Non-pigmented ciliary epithelial cell (primary cell): ENCODE measurements at places on chromosomes 7 and 10.
A peak's percentile ranks its signal among the peaks of the same experiment; 100 is the strongest.

- DNase-seq = no peak
Observed at GRCh38 chr10:10361301-10361885, 656.3 kb upstream of the CELF2 start.

GRCh38 chr10:57188846-57189245 lies 827.8 kb upstream of the ZWINT start:
- no peak for DNase-seq

GRCh38 chr10:25557136-25557535 lies 376.9 kb upstream of the MYO3A start:
- no peak for DNase-seq

DNA sequence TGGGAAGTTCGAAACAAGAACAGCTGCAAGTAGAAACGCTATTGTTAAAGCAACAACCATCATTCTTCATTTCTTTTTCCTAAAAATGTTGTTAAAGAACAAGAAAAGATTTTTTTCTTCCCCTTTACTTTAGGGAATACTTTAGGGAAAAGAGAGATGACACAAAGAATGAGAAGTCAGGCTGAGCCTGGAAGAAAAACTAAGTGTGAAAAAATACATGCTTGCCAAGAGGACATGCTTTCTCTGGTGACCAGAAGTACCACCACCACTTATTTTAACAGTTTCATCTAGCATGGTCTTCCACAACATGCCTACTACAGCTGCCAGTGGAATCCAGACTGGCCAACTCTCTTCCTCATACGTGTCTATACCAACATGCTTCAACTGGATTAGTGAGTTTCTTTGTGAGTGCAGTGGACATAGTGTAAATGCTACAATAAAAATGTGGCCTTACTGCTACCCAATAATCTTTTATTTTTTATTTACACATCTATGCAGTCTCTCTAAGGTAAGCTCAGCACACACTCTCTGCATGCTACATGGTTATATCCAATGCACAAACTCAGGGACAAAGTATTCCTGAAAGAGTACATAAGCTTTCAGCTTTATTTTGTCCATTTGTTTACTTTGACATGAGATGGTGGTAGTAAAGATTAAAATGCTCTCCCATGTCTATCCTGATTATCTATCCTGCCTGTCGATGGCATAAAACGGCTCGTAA lies 196.2 kb downstream of the TAX1BP1 start:
- no peak for DNase-seq

- DNase-seq = peak; percentile 72
Observed at GRCh38 chr7:48130658-48131108, 40.6 kb upstream of the ABCA13 start.

DNA sequence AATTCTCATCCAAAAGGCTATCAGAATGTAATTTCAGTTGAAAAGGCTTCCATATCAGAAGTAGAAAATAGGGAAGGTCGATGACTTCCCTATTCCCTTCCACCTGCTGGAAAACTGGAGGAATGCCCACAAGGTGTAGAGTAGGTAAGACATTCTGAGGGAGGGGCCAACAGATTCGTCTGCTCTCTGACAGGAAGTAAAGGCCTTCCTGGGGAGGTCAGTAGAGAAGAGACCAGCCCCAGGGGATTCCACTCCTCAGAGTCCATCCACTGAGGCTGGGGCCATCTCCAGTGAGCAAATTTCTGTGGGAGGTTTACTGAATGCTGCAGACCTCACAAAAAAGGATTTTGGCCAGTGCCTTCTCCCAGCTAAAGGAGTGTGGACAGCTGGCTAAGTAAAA lies 19.5 kb downstream of the NPSR1 start:
- DNase-seq = no peak

DNA sequence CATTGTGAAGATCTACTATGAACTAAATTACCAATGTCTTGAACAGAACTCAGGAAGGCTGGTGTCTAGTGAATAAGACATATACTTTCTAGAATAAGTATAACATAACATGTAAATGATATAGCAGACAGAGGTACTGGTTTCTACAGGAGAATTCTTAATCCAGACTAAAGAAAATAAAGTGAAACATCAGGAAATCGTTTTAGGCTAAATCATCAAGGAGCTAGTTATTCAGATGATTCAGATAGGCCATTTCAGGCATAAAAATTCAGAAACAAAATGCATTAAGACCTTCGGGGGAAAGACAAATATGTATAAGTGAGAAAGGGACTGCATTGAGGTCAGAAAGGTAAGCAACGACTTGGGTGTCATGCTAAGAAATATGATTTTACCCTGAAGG lies 170.6 kb downstream of the LRRN3 start:
- DNase-seq = peak; percentile 24

- DNase-seq = no peak
Observed at GRCh38 chr10:78434886-78435285, 401.2 kb downstream of the RPS24 start.

GRCh38 chr10:122018951-122019413 lies 30.0 kb downstream of the TACC2 start:
- no peak for DNase-seq

GRCh38 chr10:22978918-22979317 lies 51.1 kb downstream of the ARMC3 start:
- DNase-seq = no peak

DNA sequence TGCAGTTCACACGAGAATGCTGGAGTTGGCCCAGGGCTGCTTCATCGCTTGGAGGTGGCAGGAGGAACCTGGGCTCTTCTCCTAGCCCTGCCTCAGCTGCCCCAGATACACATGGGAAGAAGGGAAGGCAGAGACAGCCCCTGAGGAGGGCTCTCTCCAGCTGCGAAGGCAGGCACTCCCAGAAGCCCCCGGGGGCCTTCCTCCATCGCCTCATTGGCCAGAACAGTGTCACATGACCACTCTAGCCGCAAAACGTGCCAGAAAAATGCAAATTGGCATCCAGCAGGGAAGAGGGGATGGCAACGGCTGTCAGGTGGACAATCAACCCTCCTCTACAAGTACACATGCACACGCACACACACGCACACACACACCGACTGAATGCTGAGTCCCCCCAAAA lies 217.8 kb upstream of the FRMD4A start:
- DNase-seq = no peak

DNA sequence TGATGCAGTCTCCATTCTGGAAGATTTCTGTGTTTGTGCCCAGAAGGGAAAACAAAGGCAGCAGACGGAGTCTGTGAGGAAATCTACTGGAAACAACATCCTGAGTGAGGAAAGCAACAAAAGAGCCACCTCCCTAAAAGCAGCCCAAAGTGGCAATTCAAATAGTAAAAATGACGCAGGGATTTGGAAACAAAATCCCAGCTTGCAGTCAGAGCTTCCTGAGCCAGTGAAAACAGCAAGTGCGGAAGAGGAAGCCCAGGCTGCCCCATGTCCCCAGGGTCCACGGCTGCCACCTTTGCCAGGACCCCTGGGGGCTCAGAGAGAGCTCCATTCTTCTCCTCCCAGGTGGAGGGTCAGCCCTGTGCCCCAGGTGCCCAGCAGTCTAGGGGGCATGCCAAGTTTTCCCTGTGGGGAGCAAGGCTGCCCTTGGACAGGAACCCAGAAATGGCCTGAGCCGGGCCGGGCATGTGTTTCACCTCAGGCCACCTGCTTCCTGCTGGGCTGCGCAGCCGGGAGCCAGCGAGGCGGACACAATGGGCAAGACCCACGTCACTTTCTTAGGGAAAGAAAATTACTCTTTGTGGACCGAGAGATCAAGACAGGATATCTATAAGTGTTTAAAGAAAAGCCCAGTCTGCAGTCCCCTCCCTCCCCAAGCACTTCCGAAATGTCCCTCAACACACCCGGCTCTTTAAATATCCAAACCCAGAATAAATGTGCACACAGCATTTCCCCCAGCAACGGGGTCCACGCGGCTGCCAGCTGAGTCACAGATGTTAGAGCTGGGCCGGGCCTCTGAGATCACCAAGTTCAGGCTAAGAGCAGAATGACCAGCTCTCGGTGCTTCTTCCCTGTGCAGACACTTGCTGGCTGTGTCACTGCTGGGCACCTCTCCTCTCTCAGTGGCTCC lies 231.1 kb downstream of the ARHGAP12 start:
- peak; percentile 52 for DNase-seq

DNA sequence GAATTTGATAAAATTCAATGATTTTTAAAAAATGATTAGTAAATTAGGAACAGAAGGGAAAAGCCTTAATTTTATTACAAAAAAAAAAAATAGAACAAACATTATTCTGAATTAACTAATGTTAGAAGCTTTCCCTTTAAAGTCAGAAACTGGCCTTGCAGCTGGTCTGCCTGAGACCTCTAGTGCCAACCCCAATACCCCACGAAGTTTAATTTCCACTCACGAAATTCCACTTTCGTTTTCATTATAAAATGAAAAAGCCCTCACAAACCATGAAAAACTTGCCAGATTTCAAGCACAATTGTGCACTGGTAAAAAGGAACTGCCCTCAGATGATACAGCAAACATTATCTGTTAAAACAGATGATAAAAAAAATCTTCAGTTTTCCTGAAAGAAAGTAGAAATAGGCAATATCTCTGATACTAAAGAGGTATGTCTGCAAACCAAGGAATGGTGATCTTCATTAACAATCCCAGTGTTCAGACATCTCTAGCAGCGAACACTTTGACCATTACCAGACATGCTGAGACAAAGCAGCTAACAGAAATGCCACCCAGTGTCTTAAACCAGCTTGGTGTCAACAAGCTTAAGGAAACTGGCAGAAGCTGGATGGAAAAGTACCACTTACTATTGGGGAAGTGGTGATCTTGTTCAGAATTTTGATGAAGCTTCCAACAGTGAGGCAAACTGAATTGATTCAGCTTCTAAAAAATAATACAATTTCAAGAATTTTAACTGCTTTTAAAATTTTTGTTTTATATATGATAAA lies 80.2 kb downstream of the PALS2 start:
- no peak for DNase-seq

GRCh38 chr7:7104971-7105370 lies 77.4 kb upstream of the C1GALT1 start:
- no peak for DNase-seq

DNA sequence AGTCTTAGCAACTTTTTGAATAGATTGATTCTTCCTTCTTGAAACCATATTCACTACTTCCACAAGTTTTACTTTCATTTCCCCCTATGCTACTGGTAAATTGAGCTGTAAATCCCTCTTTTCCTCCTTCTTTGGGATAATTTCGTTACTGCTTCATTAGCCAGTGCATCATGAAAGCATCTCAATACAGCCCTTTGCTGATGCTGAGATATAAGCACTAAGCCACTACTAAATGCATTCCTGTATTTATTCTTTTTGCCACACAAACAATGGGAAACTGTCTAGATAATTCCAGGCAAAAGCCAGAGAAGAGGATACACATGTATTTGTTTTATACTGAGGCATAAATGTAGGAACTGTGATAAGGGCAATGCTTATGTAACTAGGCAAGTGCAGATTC lies 313.9 kb downstream of the NXPH1 start:
- no peak for DNase-seq

DNA sequence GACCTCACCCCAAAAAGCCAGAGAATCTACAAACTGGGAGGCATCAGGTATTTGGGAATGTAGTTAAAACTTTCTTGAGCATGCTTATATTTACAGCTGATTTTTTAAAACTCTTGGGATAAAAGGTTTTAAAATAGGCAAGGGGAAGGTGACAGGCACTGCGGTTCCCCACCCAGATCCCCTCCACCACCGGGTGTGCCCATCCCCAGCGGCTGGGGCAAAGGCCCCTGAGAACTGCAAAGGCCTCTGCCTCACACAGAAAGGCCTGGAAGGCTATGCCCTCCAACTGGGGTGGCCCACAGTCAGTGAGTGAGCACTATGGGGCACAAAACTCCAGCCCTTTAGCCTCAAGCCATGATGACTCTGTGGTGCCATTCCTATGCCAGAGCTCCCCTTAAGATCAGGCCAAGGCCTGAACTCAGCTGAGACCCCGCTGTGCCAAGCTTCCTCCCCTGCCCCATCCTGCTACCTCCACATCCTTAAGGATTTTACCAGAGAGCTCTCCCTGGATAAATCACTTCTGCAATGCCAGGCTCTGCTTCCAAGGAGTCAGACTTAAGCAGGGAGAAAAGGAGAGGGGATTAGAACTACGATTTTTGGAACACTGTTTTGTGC lies 299.1 kb downstream of the GRID1 start:
- no peak for DNase-seq

DNA sequence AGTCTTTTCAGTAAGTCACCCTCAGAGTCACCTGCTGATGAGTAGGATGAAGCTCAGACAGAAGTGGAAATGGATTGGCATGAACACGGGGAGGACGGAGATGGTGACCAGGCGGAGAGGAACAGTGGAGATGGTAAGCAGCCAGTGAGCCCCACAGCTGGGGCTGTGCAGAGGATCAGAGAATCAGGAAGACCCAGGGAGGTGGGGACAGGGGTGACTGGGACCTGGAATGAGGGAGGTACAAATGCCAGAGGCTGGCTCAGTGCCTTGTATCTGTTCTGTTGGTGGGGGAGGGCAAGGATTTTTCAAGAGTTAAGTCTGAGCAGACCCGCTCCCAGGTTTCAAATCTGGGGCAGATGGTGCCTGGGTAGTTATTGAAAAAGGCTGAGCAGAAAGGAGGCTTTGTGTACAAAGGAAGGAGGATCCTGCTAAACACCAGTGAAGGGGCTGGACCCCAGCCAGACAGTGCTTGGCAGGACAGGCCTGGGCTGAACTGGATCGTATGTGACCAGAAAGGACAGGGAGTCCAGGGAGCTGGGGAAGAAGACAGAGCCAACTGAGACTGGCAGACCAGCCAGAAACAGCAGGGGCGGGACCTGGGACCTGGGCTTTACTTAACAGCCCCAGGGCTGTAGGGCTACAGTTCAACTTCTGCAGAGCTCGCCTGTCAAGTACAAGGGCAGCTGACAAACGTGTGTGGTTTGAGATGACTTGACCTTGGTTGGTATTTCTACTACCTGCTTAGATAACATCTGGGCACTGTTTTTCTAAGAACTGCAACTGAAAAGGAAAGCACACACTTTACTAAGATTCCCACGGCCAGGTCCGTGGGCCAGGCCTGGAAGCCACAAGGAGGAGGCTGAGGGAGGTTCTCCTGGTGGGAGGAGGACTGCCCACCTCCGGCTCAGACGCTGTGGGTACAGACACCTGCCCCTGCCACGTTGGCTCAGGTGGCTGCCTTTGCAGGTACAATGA lies 13.2 kb upstream of the FRMPD2 start:
- DNase-seq = no peak

GRCh38 chr10:79137826-79138225 lies 69.1 kb downstream of the ZMIZ1 start:
- DNase-seq = no peak

DNA sequence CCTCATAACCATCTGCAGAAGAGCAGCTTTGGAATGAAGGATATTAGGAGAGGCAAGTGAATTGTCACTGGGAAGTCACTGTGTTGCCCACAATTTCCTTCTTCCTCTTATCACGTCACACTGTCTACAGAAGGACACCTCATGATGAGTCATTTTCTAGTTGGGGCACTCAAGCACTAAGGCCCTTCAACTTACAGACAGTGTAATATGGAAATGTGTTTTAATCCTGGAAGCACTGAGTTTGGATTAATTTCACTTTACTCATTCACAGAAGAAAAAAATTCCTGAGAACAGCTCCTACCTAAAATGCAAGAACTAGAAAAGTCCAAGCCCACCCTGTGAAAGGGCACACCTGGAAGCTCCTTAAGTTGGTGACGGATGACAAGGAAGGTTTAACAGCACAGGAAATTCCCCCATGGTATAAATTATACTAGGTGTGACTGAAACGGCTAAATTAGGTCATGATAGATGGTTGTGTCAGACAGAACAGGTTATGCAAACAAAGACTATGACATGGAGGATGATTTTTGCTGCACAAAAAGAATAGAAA lies 56.6 kb downstream of the PARD3 start:
- DNase-seq = peak; percentile 74

- no peak for DNase-seq
Observed at GRCh38 chr7:150357270-150357669, 11.4 kb upstream of the REPIN1 start.
